ENCODE measurements at places on chromosomes 2 and 18. TPM values are rescaled to one million over a fixed set of nuclear protein-coding genes. Genes with fewer than 3 reads are reported as not detected.

SPC25 gene
- 35.8 TPM for total RNA-seq

LDLRAD4 gene
- total RNA-seq: 1.2 TPM

INHBB gene
- total RNA-seq: 0.23 TPM

IWS1 gene
- 64.7 TPM for total RNA-seq

GPR155 gene
- 2.1 TPM for total RNA-seq

GRCh38 chr2:150781142-150781541 is 293.7 kb upstream of the RND3 start:
- DNase-seq: no peak

- no peak for DNase-seq
Measured at GRCh38 chr2:162125138-162125537, 26.9 kb downstream of the GCG start.

DNA sequence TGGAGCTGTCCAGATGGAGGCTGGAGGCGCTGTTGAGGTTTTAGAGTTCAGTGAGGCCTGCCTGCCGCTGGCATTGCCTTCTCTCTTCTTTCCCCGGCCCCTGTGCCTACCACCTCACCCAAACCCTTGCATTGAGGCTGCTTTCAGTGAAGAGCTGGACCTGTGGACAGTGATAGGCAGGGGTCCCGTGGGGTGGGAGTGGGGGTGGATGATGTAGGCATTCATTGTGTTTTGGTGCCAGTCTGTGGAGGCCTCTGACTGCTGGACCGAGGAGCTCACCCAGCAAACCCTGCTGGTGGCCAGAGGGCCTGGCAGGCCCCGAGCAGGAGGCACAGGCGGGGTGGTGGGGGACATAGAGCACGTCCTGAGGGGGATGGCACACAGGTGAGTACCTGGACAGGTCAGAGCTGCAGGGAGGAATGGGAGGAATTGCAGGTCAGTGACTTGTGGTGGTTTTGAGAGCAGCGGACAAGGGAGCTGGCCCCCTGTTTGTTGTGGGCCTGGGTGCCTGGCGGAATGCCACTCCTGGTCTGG is 35.6 kb downstream of the NGEF start:
- DNase-seq: no peak

DNA sequence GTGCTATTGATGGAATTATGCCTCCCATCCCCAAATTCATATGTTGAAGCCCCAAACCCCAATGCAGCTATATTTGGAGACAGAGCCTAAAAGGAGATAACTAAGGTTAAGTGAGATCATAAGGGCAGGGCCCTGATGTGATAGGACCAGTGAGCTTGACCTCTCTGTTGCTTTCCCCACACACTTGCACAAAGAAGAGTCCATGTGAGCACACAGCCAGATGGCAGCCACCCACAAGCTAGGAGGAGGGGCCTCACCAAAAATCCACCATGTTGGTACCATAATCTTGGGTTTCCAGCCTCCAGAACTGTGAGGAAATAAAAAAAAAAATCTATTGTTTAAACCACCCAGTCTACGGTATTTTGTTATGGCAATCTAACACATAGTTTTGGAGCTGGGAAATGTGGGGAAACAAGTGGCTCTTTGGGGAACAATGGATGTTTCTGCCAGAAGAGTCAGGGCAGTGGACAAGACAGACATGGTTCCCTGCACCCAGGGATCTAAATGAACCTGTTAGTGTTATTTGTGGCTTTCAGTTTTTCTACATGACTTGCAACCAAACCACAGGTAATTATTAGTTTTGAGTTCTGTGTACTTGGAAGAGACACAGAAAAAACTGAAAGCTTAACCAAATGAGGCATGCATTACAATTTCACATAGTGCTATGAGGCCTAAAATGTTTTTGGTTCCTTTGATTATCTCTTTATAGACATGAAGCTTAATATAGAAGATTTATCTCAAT is 259.1 kb downstream of the LTBP1 start:
- DNase-seq: no peak

- no peak for DNase-seq
Measured at GRCh38 chr2:54042897-54043620, 72.3 kb upstream of the PSME4 start.

ALPG gene
- total RNA-seq: 0.56 TPM

DNA sequence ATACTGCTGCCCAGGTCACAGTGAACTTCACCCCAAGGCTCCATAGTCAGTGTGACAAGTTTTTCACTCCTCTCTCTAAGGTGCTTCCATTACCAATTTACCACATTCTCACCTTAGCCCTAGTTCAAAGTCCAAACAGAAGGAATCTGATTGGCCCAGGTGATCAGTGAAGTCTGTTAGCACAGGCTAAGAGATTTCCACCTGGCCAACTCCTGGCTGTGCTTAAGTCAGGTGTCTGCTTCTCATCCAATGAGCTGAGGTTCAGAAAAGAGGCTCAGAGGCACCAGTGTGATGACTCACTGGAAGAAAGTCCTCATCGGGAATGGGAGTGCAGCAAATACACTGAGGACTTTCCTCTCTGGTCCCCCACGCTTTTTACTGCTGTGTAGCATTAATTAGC is 164.4 kb upstream of the MGAT5 start:
- DNase-seq: no peak

- DNase-seq: no peak
Measured at GRCh38 chr2:21118302-21118920, 5.4 kb upstream of the TDRD15 start.

SNTG2 gene
- total RNA-seq: 18.1 TPM

NAGK gene
- total RNA-seq: 59.9 TPM

- DNase-seq: no peak
Measured at GRCh38 chr2:16120591-16121180, 180.3 kb downstream of the MYCN start.

GRCh38 chr2:69166465-69166811 is 153.5 kb downstream of the ANTXR1 start:
- DNase-seq: no peak

PLA2R1 gene
- 2.2 TPM for total RNA-seq

DNA sequence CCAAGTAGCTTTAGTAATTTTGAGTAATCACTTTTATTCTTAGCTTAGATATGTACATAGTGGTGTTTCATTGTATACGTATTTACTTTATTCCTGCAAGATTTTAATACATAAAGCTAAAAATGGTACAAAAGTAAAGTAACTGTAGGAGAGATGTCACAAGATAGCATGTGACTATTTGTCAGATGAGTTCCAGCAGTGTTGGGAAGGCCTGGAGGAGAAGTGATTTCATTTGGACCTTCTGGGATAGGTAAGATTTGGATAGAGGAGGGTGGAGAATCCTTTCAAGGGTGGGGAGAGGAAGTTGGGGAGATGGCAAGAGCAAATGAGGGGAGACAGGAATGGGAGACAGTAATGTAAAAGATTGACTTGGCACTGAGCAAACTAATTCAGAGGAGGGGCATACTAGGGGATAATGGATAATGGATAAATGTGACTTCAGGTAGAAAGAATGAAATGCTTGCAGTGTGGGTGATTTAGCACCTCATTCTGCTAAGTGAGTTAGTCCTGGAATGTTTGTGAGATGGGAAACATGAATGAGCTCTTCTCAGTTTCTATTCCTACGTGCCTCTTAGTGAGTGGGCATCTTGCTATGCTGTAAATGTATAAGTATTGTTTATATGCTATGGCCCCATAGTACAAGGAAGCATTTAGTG is 10.5 kb downstream of the WDR43 start:
- no peak for DNase-seq

DNA sequence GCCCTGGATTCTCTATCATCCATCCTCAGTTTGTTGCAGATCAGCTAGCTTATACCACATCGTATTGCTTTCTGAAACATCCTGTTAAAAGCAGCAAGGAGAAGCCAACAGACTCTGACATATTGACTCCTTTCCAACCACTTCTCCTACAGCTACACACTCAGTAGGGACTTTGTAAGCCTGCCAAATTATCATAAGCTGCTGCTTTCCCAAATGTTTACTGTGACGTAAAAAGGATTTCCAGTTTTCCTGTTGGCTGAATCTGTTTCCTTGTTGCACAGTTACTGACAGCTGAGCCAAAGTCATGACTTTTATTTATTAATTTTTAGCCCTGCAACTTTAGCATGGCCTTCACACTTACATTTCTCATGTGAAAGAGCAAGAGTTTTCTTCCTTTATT is 294.3 kb downstream of the KCNJ3 start:
- DNase-seq: no peak

SATB2 gene
- 5.1 TPM for total RNA-seq

SKA1 gene
- total RNA-seq: 18.9 TPM
